ENCODE measurements at places on chromosomes 3 and 15.
A peak's percentile ranks its signal among the peaks of the same experiment; 100 is the strongest.

DNA sequence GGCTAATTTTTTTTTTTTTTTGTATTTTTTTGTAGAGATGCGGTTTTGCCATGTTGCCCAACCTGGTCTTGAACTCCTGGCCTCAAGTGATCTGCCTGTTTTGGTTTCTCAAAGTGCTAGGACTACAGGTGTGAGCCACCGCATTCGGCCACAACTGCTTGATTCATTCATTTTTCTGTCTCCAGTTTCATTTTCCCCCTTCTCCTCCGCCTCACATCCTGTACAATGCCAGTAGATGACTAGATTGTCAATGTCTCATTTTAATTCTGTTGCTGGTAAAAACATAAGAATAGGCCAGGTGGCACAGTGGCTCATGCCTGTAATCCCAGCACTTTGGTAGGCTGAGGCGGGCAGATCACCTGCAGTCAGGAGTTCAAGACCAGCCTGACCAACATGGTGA, 12.0 kb upstream of the ZNF592 start:
- DNase-seq = peak; percentile 44

DNA sequence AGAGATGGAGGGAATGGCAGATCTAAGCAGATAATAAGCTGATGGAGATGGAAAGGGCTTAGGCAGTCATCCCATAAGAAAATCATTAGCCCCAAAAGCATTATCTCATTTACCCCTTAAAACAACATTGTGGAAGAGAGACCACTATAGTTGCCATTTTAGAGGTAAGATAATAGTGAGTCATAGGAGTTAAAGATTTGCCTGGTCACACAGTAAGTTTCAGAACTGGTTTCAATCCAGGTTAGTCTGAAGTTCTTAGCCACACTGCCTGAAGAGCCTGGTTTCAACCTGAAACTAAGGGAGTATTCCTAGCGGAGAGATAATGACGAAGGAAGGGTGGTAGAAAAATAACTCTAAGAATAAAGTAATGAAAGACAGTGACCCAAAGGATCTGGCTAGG, 13.0 kb upstream of the UBR1 start:
- DNase-seq = no peak

DNA sequence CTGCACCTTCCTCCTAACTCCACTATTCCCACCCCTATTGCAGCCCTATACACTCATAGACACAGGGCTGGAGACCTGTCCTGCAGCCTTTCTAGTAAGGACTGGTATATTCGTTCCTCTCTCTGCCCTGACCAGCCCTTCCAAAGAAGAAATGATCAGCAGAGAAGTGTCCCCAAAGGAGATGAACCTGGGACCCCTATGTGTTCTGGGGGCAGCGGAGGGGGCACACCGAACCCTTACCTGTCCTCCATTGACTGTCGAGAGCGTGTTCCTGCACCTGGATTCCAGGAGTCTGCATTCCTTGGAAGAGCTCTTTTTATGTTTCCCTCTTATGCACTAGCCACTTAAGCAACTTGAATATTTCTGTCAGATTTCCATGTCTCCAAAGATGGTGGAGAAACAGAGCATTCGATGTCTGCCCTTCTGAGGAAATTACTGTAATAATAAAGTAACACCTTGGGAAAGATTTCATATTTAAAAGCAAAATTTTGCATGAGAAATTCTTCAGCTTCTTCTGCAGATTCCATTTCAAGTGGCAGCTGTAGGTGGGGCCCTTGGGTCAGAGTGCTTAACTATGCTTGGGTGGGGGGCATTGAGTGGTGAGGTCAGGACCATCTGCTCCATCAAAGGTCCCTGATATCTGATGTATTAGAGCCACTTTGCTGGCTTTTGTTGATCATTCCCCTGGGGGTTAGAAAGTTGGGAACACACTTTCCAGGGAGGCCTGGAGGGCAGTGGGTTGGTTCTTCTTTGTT, 6.3 kb downstream of the EPHB1 start:
- no peak for DNase-seq

- DNase-seq = no peak
These were observed 58.0 kb downstream of the MGLL start for GRCh38 chr3:127764301-127764700.

DNA sequence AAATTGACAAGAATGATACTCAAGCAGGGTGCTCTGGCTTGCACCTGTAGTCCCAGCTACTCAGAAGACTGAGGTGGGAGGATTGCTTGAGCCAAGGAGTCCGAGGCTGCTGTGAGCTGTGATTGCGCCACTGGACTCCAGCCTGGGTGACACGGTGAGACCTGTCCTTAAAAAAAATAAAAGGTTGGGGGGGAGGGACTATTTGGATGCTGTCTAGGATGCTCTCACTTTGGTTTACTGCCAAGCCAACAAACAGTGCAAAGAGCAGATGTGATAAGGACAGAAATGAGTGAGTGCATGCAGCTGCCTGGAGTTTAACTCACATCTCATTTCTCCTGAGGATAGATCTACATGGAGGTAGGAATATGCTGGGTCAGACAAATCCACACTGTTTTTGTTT, 130.0 kb downstream of the FRMD4B start:
- DNase-seq = no peak

DNA sequence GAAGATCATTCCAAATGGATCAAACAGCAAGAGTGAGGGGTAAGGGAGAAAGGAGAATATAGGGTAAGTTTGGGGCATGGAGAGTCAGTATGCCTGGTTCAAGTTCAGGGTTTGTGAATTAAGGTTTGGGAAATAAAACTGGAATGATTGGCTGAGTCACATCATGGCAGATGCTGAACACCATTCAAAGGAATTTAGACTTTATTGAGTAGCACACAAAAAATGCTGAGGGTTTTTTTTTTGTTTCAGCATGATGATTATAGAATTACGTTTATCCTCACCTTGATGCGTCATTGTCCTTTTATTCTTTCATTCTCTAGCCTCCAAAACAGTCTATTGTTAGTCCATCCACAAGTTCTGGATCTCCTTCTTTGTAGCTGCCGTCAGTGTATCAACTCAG, 220.0 kb upstream of the UMPS start:
- no peak for DNase-seq

DNA sequence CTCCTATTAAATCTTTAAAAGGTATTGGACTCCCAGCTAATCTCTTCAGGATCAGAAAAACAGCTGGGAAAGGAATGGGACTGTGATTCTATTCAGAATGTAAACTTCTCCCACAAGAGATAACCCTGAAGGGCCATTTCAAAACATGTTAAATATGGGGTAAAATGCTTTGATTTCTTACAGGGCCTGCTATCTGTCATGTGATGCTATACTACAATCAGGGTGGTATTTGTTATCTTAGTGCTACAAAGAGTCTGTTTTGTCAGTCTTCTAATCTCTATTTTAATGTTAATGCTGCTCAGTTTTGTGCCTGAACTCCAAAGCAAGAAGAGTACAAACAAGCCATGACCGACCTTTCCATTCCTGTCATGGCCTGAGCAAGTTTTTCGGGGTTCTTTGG, 186.9 kb downstream of the TBC1D5 start:
- DNase-seq = no peak

- no peak for DNase-seq
These were observed 261.9 kb upstream of the NR2E3 start for GRCh38 chr15:71548401-71548807.

- no peak for DNase-seq
These were observed 11.2 kb downstream of the SCAP start for GRCh38 chr3:47464588-47464987.

DNA sequence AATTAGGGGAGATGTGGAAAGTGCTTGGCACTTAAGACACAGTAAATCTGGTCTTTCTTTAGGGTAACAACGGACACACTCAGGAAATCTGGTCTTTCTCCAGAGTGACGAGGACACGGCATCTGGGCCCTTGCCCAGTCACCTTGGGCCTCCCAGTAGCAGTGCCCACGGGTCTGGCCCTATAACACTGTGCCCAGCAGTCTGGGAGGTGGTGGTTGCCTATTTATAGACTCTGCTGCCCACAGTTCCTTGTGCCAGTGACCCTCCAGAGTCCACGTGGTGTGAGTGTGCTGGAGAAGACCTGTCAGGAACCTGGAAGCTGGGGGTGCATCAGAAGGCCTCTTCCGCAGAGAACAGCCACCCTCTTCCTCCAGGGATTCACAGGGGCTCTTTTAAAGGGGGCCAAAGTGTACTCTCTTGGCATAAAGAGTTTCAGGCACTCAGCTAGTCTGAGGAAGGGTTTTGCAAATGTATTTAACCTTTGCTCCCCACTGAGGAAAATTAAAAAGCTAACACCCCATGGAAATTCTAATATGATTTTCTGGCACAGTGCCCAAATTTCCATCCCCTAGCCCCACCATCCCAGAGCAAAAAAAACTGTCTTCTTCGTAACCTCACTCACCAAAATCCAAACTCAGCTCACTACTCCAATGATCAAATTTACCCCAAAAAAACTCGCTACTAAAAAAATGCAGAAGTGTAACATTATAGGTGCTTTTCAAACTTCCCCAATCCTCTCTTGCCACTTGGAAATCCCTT, 15.4 kb downstream of the WNT5A start:
- DNase-seq = no peak

- DNase-seq = no peak
These were observed 605.4 kb downstream of the FGF12 start for GRCh38 chr3:192121923-192122322.

GRCh38 chr3:27467545-27467944, 16.6 kb downstream of the SLC4A7 start:
- DNase-seq = no peak

DNA sequence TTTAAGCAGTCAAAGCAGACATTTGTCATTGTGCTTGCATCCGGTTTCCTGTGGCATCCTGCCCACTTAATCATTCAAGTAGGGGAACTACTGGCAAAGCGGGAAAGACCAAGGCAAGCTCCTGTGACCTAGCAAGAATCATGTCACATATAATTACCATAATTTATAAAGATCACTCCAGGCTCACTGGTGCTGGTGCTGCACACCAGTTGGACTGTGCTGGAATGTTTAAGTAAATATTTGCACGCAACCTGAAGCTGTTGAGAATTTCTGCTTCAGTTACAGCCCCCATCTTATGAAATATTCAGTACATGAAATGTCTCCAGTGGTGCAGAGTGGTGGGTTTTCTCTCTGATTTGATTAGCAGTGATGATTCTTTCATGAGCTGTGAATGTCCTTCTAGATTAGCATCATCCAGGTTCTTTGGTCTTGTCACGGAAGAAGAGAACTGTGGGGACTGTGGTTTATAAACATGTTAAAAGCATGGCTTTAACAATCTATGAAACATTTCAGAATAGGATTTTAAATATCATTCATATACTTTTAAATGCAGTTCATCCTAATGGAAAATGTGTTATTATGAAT, 621.3 kb upstream of the EPHA6 start:
- no peak for DNase-seq

GRCh38 chr15:65365229-65365628, 12.6 kb downstream of the IGDCC3 start:
- no peak for DNase-seq

- DNase-seq = no peak
These were observed 9.4 kb upstream of the CAMK1 start for GRCh38 chr3:9779075-9779593.

- no peak for DNase-seq
These were observed 132.9 kb downstream of the GABRB3 start for GRCh38 chr15:26639966-26640365.

DNA sequence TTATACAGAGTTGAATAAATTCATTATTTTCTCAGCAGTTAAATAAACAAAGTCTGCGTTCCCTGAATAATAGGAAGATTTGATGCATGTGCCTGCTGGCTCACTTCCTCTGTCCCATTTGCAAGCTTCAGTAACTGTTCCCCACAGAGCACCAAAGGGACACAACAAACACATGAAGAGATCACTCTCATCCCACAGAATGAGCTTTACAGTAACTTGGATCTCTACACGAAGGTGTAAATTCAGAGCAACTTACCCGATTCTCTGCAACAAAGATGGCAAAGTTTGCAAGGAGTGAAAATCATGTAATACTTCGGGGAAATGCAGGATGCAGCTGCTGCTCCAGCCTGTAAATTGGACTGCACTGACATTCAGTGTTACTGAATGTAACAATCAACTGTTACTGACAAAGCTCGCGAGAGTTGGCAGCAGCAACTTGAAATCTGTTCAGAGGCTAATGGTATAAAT, at the start of gene BCHE:
TSS of gene BCHE (minus strand) at position 366 of the 468 bp plus-strand sequence. CDS start 6,390 bp downstream, outside the sequence.
- DNase-seq = no peak

- no peak for DNase-seq
These were observed 112.7 kb downstream of the RAB11A start for GRCh38 chr15:65981837-65982626.

- DNase-seq = no peak
These were observed 38.9 kb downstream of the ACAP2 start for GRCh38 chr3:195403841-195404408.

- DNase-seq = no peak
These were observed 448.8 kb upstream of the TPRG1 start for GRCh38 chr3:188722963-188723362.

GRCh38 chr3:187150599-187150998, 11.3 kb upstream of the RPL39L start:
- peak; percentile 53 for DNase-seq

DNA sequence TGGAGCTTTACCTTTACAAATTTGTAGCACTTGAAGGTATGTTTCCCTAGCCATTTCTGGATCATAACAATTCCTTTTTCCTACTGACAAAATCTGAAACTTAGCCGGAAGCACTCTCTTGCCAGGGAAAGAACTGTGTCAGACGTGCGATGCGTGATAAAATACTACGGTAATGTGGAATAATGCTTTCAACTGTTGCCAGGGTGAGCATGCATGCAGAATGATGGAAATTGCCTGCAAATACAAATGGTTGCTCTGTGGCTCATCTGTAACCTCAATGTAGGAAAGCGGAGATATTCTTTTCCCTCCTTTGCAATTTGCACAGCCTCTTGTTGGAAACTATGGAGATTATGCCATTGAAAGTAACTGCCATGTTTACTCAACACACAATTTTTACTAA, 736.5 kb upstream of the CFAP20DC start:
- DNase-seq = no peak

DNA sequence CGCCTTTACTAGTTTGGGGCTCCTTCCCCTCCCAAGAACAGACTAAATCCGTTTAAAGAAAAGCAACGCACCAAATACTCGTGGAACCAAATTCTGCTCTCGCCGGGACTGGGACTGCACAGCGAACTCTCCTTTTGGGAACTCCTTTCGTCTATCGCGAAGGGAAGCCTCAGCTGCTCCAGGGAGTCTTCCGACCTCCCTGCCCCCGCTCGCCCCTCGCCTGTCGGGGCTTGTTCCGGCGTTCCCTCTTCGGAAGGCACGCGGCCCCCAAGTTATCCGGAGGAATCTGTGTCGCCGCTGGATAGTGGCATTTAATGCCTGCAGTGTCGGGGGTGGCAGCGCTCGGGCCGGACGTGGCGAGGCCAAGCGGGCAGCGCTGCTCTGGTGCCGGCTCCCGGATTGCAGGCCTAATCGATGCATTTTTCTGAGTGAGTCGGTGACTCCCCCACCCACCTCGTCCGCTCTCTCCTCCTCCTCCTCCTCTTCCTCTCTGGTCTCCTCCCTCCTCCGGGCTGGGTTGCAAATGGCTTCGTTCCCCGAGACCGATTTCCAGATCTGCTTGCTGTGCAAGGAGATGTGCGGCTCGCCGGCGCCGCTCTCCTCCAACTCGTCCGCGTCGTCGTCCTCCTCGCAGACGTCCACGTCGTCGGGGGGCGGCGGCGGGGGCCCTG, at the start of gene TRIM71:
TSS of gene TRIM71 (plus strand) at position 440 of the 671 bp plus-strand sequence. CDS start at position 524, 84 bp downstream.
- DNase-seq = no peak

GRCh38 chr3:126887686-126888085, 95.2 kb upstream of the PLXNA1 start:
- no peak for DNase-seq
